ENCODE measurements at places on chromosomes 6 and 20.

DNA sequence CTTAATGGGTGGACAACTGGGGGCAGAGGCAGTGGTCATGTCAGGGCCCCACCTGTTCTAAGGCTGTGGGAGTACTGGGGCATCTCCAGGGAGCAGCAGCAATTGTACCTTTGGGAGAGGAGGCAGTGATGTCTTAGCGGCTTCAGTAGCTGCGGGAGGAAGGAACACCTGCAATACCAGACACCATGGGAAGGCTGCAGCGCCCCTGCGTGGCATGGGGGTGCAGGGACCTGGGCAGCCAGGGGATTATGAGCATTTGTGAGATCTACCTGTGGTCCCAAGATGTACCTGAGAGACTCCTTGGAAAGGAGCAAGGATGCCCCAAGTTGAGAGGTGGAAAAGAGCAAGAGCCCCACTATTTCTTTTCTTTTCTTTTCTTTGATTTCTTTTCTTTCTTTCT, 112.1 kb upstream of the GPR6 start:
- no peak for DNase-seq

DNA sequence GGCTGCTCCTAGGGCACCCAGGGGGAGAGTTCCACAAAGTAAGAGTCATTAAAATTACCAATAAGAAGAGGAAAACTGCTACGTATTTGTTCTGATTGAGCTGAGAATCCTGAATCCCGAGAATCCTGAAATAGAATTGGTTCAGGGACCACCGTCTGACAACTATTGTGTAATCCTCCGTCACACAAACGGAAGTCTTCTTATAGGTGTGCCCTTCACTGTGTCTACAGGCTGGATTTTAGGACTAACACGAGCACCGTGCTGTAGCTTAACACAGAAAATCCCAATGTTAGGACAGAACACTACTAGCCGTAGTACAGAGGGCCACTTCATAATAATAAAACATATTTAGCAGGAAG, 50.6 kb upstream of the RNF182 start:
- DNase-seq = no peak

GRCh38 chr6:17589406-17590096, 10.6 kb upstream of the FAM8A1 start:
- peak; percentile 85 for DNase-seq

- DNase-seq = no peak
These were observed 713 bp upstream of the ELMO2 start for GRCh38 chr20:46406986-46407670.

- DNase-seq = no peak
These were observed 261.2 kb downstream of the PTPRK start for GRCh38 chr6:128259029-128259724.

DNA sequence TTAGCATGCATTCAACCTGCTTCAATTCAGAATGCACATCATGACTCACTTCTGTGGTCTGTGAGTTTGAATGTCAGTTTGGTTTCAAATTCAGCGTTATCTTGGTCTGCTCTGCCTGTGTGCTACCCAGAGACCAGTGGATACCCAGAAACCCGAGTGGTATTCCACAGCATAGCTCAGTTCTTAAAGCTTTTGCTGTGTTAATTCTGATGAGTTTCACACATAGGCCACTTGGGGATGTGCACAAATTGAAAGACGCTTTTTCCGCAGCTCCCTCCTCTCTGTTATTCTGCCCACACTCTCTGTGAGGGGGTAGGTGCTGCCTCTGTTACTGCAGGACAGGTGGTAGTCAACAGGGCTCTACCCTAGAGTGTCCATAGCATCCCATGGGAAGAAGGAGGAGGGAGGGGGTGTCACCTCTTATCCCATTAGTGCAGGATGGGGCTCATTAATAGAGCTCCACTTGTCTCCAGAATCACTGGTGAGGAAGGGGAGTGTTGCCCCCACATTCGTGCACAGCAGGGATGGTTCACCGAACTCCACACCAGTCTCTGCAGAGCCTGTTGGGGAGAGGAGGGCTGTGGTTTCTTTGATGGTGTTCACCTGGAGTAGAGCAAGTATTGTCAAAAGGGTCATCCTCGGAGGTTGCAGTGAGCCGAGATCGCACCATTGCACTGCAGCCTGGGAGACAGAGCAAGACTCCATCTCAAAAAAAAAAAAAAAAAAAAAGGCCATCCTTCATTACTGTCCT, 29.2 kb upstream of the SDCBP2 start:
- no peak for DNase-seq

DNA sequence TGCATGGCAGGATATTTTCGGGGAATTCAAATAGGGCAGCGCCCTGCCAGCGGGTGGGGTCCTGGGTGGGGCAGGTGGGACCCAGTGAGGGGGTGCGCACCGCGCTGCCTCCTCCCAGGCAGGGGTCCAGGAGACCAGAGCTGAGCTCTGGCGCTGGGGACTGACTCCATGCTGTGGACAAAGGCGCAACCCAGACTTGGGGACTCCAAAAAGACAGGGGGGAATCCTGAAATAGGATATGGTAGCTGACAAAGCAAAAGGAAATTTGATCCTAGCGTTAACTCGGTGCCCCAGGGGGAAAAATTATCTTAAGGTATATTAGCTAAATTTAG, 23.6 kb downstream of the TFAP2A start:
- no peak for DNase-seq

DNA sequence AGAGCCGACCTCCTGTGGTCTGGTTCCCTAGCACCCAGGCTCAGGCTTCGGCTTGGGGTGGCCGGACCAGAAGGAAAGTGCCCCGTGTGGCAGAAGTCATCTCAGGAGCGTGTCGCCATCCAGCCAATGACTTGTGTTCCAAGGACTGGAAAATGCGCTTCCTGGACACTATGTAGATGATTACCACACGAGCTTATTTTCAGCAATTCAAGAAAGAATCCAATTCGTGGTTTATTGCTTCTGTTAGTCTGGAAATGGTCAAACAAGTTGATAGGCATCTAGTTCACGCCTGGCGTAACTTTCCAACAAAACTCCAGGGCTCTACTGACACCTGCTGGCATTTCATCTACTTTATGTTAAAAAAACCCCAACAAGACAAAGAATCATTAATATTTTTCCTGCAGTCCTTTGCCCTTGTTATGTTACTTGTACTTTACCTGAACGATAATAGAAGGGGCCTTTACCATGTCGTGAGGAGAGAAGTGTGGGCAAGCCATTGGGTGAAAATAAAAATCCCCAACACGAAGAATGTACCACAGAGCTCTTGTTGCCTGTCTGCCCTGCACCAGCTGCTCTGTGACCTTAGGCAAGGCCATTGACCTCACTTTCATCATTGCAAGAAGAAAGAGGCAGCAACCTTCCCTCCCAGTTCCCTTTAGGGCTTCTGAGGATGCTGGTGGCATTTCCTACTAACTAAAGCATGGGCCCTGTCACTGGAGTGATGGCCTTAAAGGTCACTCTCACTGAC, 154.7 kb upstream of the LAMP5 start:
- peak; percentile 74 for DNase-seq

DNA sequence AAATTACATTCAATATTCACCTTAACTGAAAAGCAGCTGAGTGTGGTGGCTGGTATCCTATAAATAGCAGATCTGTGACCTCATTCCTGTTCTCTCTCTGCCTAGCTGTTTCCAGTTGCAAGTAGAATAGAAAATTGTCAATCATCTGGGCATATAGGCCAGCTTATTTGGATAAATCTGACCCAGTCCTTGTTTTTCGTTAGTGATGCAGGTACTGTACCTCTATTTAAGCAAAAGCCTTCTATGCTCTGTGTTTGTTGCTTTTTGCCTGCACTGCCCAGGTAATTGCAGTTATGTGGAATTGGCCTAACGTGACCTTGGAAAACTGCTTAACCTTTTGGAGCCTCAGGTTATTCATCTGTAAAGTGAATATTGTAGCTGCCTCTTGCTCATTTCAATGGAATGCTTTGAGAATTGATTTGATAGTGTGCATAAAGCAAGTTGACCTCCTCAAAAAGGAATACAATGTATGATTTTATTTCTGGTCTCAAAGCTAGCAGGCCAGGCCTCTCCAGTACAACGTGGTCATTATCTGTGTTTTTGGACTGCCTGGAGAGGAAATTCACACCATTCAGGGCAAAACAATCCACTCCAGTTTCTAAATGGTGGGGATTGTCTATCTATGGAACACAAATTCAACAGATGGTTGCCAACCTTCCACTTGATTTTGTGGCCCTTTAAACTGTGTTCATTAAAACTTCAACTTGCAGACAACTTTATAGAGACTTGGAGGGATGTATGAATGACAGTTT, 508.7 kb upstream of the CITED2 start:
- no peak for DNase-seq

DNA sequence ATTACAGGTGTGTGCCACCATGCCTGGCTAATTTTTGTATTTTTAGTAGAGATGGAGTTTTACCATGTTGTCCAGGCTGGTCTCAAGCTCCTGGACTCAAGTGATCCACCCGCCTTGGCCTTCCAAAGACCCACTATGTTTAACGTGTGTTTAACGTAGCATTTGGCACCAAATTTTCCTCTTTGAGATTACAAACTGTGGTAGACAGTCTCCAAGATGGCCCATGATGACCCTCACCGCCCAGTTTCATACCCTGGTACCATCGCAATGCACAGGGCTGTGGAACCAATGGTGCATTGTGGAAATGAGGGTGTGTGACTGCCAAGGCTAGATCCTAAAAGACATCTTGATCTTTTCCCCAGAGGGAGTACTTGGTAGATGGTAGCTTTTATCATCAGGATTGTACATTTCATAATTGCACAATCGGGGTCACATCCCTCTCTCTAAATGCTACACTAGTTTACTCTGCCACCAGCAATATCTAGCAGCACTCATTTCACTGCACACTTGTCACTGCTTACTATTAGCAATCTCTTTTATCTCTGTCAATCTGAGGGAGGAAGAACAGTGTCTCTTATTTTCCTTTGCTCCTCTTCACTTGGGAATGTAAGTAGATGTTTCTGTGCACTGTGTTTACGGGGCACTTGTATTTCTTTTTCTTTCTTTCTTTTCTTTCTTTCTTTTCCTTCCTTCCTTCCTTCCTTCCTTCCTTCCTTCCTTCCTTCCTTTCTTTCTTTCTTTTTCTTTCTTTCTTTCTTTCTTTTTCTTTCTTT, 96.9 kb downstream of the NOL4L start:
- no peak for DNase-seq

- DNase-seq = peak; percentile 10
These were observed 16.7 kb upstream of the B3GAT2 start for GRCh38 chr6:70973604-70974003.

DNA sequence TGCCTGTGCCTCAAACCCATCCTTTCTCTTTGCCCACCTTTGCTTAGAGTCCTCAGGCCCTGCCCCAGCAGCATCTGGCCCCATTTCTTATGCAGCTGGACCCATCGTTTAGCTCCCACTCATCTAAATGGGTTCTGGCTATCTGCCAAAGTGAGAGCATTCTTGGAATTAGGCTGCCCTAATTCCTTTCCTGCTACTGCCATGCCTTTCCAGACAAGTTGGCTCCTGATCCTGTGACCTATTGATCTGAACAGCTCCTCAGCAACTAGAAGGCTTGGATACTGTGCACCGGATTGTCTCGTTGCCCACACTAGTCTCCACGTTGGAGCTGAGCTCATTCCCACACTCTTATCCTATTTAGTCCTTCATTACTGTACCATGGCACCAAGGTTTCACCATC, 22.9 kb downstream of the DZANK1 start:
- peak; percentile 16 for DNase-seq

GRCh38 chr20:10217721-10218410, 764 bp upstream of the SNAP25 start:
- DNase-seq = no peak

GRCh38 chr6:1391800-1392309, 2.5 kb downstream of the FOXF2 start:
- no peak for DNase-seq

DNA sequence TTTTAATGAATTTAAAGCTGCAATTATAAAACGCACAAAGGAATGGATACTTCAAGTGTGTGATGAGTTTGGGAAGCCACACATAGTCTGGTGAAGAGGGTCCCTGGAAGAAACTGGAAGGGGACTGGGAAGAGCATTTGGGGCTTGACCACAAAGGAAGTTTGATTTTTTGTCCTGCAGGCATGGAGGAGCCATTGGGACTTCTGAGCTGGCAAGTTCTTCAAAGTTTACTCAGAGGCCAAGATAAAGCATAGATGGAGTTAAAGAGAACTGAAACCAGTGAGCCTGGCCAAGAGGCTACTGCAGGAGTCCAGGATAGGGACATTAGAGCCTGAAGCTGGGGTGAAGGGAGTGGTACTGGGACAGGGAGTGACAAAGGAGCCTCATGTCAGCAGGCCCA, 95.0 kb downstream of the AIG1 start:
- no peak for DNase-seq

GRCh38 chr6:80173411-80173810, 66.9 kb downstream of the BCKDHB start:
- no peak for DNase-seq

- DNase-seq = no peak
These were observed 118.4 kb downstream of the MRPL14 start for GRCh38 chr6:44008821-44009370.

All from GM03348 (cell line).